Left kidney (tissue), 8 donors: ENCODE measurements at places on chromosomes 6 and 20. TPM values are rescaled to one million over a fixed set of nuclear protein-coding genes. Genes with fewer than 3 reads are reported as not detected.

Gene TBC1D20
- polyA plus RNA-seq: 35.9 TPM

Gene LZTS3
- 13.7 TPM for polyA plus RNA-seq

Gene CFAP206
- polyA plus RNA-seq: 4.8 TPM

Gene INSM1
- polyA plus RNA-seq: not detected

Gene EBF4
- polyA plus RNA-seq: 31.4 TPM

Gene GPSM3
- 10.2 TPM for polyA plus RNA-seq

Gene RIPPLY2
- not detected for polyA plus RNA-seq

Gene TIAM2
- 24.0 TPM for polyA plus RNA-seq

Gene CDH22
- polyA plus RNA-seq: not detected

Gene ID4
- polyA plus RNA-seq: 136 TPM

Gene SLCO4A1
- polyA plus RNA-seq: 2.0 TPM

Gene DUSP15
- 16.0 TPM for polyA plus RNA-seq

Gene MYB
- 5.7 TPM for polyA plus RNA-seq

Gene RIPOR3
- 8.0 TPM for polyA plus RNA-seq

Gene EXOC2
- polyA plus RNA-seq: 24.5 TPM

Gene BEND6
- polyA plus RNA-seq: 5.8 TPM

Gene RRBP1
- 117 TPM for polyA plus RNA-seq

Gene EFCAB8
- polyA plus RNA-seq: 0.55 TPM

Gene C20orf96
- 50.7 TPM for polyA plus RNA-seq

Gene CDH26
- 1.6 TPM for polyA plus RNA-seq

Gene IL20RA
- 2.1 TPM for polyA plus RNA-seq

Gene TDP2
- 68.8 TPM for polyA plus RNA-seq

Gene MCCD1
- 11.9 TPM for polyA plus RNA-seq

Gene BPIFB6
- polyA plus RNA-seq: not detected

Gene WFDC5
- not detected for polyA plus RNA-seq
